ENCODE measurements at places on chromosomes 6 and 20.

GRCh38 chr6:42533794-42534193 lies 30.0 kb upstream of the UBR2 start:
- DNase-seq: no peak

GRCh38 chr6:41358503-41358902 lies 23.1 kb downstream of the NCR2 start:
- DNase-seq: no peak

DNA sequence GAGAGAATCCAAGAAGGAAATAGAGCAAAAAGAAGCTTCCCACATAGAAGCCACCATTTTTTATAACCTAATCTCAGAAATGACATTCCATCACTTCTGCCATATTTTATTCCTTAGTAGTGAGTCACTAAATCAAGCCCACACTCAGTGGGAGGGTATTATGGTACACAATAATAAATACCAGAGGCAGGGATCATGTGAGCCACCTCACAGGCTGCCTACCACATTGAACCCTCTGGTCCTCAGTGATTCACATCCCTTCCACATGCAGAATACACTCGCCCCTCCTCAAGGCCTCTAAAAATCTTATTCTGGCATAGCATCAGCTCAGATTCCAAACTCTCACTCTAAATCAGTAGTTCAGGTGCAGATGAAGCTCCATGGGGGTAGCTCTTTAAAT lies 49.4 kb downstream of the TMC2 start:
- peak; percentile 57 for DNase-seq

DNA sequence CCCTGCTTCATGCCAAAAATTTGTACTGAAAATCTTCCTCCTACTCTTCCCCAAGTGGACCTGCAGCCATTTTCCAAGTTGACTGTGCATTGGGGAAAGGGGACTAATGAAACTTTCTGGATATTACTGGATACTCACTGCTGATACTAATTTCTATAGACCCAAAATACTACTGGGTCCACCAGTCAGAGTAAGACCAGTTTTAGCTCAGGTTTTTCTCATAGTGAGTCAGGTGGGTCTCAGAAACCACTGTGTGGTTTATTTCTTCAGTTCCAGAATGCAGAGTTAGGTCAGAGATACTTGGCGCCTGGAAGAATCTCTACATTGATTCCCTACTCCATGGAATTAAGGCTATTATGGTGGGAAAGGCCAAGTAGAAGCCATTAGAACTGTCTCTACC lies 274.8 kb upstream of the SYNCRIP start:
- DNase-seq: no peak

- no peak for DNase-seq
Measured at GRCh38 chr6:163354761-163355425, 59.6 kb upstream of the QKI start.

- no peak for DNase-seq
Measured at GRCh38 chr20:44819936-44820335, 9.6 kb upstream of the RIMS4 start.

DNA sequence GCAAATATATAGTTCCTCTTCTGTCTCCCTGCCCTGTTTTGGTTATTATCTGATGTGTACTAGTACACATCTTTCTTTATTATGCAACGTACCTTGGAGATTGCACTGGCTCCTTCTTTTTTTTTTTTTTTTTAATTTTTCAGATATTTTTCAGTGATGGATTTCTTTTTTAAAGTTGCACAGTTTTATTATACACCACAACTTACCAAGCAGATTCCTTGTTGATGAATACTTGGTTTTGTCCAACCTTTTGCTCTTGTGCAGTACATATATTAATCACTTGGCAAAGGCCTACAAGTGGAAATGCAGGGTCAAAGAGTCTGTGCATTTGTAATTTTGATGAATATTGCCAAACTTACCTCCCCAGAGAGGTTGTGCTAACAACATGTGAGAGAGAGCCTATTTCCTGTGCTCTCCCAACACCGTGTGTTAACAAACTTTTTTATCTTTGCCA lies 50.1 kb upstream of the RNF24 start:
- no peak for DNase-seq

GRCh38 chr6:15431762-15432483 lies 186.1 kb downstream of the JARID2 start:
- DNase-seq: no peak

- peak; percentile 15 for DNase-seq
Measured at GRCh38 chr6:138517635-138518034, 18.3 kb upstream of the NHSL1 start.

DNA sequence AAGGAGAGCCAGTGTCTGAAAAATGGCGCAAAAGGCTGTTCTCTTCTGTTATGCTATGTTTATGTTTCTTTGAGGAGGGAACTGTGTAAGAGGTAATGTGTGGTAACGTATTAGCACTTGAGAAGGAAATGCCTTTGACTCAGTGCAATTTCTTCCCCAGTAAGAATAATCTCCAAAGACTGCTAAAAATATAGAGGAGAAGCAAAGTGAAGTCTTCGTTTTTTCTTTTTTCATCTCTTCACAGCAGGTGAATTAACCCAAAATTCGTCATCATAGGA lies 47.1 kb upstream of the IFNGR1 start:
- no peak for DNase-seq

DNA sequence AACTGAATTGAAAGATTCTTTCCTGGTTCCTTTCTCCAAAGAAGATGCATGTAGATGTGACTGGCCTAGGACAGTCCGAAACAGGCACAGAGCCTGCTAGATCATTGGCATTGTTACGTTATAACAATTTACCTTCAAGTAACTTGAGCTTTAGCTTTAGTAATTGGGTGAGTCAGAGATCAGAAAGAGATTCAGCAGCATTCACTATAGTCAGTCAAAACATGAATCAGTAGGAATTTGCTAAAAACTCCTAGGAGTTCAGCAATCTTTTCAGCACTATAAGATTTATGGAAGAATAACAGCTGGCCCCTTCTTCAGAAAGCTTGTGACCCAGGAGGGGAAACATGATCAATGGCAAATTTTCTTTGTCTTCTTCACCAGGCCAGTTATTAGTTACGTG lies 281.7 kb upstream of the PRDM1 start:
- DNase-seq: no peak

- DNase-seq: no peak
Measured at GRCh38 chr20:48722002-48722731, 105.6 kb downstream of the PREX1 start.

GRCh38 chr20:21397341-21398108 lies at the start of gene NKX2-4:
NKX2-4 (minus strand) TSS chr20:21397526; CDS start chr20:21397399, 127 bp downstream.
- no peak for DNase-seq
